ENCODE measurements at places on chromosomes 1 and 21.

GRCh38 chr1:157575744-157576143 lies 22.1 kb downstream of the FCRL4 start:
- no peak for DNase-seq

DNA sequence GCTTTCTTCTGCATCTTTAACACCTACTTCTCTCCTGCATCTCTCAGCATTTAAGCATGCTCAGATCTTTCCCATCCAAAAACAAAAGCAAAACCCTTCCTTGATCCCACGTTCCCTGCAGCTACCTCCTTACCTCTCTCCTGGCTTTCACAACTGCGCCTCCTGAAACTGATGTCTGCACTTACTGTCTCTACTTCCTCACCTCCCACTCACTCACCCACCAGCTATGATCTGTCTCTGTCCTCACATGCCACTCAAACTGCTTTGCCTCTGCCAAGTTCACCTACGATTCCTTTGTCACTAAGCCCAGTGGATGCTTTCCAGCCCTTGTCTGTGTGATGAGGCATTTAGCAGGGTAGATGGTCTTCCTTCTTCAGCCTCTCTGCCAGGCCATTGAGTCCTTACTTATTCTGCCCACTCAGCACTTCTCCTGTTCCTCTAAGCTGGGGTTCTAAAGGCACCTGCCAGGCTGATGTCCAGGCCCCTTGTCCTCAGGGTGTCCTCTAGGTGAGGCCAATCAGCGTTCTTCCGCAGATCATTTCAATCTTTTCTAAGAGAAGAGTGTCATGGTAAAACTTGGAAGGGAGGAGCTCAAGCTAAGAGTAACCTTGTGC lies 10.0 kb upstream of the GJB3 start:
- no peak for DNase-seq

GRCh38 chr1:43477716-43478115 lies 24.0 kb upstream of the HYI start:
- DNase-seq: no peak

DNA sequence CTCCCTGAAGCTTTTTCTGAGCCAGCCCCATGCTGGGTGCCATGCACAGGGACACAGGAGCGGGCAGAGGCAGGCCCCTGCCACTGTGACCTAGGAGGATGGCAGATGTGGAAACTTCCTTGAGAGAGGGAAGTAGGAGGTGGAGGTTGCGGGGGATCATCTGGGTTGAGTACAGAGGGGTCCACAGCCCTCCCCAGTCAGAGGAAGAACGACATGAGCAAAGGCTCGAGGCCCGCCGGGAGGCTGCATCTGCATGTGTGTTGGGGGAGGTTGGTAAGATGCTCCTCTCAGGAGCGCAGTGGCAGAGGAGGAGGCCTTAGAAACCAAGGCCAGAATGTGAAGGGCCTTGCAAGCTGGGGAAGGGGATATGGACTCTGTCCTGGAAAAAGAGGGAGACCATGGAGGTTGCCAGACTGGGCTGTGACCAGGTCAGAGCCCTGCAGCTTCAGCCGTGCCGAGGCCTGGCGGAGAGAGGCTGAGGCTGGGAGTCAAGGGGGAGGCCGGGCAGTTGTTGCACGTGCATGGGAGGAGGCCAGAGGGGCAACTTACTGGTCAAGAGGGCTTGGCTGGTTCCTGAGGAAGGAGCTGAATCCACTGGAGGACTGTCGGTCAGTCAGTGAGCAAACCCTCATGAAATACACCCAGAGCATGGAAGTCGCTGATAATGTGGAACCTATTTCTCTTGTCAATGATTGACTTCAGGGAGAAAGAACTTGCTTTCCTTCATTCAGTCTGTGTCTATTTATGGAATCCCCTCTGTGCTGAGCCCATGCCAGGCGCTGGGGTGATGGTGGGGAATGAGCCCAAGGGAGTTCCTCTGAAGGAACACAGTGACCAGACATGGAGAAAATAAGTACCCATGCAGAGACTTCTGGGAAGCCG lies 31.7 kb downstream of the A3GALT2 start:
- no peak for DNase-seq

DNA sequence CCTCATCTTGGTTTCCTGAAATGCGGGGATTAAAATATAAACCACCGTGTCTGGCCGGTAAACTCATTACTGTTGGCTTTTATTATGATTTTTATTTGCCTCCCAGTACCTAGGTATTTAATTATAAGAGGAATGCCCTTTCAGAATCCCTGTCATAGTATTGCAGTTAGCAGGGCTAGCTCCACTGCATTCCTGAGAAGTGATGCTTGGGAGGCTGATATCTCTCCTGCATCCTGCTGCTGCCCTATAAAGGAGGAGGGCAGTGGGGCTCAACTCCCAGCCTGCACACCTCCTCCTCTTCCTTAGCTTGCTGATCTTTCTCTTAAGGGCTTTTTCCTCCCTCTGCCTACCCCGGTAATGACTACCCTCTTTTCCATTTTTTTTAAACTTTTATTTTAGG lies 19.9 kb upstream of the DISC1 start:
- DNase-seq: no peak

DNA sequence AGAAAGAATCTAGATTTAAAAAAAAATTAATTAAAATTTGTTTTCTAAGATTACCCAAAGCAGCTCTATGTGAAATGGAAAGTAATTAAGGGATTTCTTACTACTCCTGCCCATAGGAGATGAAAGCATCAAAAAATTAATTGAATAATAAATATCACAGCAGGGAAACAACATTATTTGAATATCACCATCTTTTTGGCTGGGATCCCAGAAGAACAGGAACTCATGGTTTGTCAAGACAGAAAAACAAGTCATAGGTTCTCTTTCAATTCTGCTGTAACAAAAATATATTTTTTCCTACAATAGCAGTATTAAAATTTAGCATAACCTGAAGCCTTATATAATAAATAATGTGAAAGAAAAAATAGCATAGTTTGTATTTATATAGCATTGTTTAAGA lies 1713.4 kb downstream of the NCAM2 start:
- DNase-seq: no peak

DNA sequence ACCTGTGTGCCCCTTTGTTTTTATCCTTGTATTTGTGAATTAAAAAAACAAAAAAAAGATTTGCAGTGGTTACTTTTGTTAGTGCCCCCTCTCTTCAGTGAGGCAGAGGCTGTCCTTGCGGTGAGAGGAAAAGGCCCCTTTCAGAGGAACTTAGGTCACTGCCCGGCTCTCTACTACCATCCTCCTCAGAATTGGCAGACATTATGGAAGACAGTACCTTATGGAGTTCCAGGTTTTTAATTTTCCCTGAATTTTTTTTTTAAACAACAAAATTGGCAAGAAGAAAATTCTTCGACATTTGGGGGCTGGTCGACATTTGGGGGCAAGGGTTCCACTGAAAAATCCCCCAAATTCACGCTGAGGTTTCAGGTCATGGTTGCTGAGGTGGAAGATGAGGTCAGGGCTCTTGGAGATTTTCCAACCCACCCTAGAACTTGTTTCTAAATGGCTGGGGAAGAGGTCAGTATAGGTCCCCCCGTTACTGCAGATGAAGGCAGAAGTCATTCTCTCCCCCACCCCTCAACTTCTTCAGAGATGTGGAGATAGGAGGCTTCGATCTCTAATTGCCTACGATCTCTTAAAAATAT lies 5.3 kb downstream of the RXFP4 start:
- DNase-seq: no peak

- DNase-seq: no peak
These were observed 185.0 kb downstream of the RGS7 start for GRCh38 chr1:241171991-241172390.

Measured in cortex of kidney (tissue), 1 donor.